Brain (organoid and tissue), 16 donors: ENCODE measurements at places on chromosomes 7 and 10.

GRCh38 chr7:45684910-45685618 lies 110.9 kb downstream of the ADCY1 start:
- no peak for DNase-seq

DNA sequence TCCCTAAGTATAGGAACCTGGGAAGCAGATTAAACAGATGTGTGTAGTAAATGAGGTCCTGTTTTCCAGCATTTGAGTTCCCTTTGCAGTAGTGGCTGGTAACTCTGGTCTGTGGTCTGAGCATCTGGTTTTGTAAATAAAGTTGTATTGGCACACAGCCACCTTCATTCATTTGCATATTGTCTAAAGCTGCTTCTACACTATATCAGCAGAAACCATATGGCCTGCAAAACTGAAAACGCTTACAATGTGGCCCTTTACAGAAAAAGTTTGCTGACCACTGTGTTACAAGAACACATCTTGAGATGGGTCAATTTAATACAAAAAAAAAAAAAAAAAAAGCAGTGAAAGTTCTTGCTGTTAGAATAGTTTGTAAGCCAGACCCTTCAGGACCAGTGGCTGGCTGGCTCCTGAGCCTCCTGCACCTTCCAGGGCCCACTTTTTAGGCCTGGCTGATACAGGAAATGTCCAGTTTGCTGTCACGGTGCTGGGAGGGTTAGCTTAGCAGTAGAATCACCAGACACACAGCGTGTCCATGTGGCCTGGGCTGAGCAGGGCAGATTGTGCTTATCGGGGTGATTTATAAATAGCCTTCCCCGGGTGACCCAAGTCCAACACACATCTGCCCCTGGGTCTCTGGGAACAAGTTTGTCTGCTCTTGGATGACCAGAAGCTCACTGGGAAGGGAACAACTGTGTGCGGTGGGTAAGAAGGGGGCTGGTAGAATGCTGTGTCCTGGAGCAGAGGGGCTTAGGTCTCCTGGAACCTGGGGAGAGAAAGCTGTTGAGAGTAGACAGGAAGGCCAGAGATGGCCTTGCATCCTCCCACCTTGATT lies 1.4 kb downstream of the C10orf71 start:
- DNase-seq, result peak; percentile 54

- DNase-seq, result no peak
Measured at GRCh38 chr7:120052884-120053382, 220.0 kb upstream of the KCND2 start.

DNA sequence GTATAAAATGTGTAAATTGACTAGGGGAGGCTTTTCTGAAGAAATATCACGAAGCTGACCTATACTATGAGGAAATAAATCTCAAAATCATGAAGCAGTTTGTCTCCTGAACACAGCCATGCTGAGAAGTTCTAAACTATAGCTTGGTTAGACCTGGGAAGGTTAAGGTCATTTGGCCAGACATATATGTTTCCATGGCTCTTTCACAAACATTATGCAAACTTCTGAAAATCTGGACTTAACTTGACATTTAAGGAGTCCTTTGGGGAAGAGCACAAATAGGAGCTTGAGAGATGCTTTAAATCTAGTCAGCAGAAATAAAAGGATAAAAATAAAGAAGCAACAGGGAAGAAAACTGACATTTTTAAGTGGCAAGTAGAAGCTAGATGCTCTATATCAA lies 115.9 kb upstream of the MEOX2 start:
- no peak for DNase-seq

- peak; percentile 10 for DNase-seq
Measured at GRCh38 chr10:50275650-50276235, 24.4 kb upstream of the ASAH2 start.

- peak; percentile 45 for DNase-seq
Measured at GRCh38 chr10:15735763-15736162, 16.0 kb upstream of the ITGA8 start.

DNA sequence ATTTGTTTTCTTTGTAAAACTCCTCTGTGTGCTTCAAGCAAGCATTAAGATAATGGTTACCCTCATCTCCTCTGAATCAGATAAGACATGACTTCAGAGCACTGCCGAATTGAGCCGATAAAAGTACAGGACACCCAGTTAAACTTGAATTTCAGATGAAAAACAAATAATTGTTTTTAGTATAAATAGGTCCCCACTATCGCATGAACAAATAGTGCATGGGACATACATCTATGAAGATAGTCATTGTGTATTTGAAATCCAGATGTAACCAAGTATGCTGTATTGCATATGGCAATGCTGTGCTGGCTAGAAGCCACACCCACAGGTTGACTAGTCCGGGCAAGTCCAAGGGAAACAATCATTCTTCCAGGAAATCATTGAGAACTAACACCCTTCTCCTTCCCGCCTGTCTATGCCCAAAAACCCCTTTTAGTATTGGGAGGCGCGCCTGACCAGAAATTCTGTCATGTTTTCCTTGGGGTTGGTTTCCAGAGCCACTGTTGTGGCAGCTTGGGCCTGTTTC lies 12.6 kb upstream of the FGFR2 start:
- DNase-seq, result no peak

GRCh38 chr7:80154656-80155333 lies 20.2 kb downstream of the GNAI1 start:
- DNase-seq, result no peak

DNA sequence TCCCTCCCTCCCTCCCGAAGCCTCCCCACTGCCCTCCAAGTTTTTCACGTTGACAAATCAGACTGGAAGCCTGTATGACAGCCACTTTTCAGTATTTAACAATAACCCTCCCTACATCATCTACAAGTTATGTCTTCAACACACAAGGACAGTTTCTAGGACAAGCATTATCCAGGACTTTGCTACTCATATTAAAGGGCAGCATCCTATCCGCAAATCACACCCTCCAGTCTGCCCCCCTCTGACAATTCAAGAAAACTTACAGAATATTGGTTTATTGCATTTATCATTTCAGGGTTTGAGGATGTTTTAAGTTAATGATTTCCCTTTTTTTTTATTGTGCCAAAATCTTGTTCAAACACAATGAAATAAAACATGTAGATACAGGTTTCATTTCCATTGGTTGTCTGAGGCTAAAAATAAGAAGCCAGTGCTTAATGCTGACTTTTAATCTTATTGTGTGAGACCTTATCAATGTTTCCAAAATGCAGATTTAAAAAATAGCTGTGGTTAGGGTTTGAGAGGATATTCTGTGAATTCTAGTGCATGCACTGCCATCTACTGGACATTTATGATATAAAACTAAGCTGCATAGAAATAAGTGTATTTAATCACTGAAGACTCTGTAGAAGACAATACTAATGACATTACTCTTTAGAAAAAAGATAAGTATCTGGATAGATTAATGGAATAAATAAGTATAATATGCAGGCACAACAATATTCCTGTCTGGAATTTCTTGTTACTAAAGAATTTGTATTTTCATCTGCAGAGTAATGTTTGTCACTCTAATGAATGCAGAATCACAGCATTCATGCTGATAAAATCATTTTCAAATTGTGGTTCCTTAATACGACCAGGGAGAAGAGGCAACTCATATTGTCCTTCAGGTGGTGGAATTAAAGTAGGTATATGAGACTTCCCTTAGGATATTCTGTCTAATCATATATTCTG lies 64.1 kb downstream of the CAV1 start:
- peak; percentile 72 for DNase-seq

DNA sequence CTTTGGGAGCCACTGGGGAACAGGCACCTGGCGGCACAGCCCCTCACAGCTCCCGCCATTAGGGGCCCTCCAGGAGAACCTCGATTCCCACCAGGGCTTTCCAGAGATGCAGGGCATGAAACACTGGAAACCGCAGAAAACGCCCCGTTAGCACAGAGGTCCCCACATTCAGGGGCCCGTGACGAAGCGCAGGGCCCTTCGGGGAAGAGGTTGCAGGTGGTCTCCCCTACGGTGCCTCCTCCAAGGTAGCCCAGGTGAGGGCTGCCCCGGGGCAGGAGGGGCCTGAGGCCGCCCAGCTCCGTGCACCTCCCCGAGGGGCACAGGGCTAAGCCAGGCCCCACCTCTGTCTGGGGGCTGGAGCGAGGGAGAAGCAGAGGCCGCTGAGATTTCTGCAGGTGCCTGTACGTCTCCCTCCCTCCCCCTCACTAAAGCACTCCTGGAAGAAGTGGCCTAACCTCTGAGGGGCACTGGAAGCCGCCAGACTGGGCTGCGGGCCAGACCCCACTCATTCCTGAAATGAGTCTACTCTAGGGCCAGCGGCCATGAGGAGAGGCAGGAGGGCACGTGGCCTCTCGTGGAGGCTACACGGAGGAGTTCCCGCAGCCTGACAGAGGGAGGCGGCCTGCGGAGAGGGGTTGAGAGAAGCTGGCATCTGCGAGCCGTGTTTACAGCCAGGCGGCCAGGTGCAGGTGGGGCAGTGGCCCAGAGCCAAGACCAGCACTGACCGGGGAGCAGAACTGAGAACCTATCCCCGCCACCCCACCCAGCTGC lies 6.9 kb downstream of the PDGFA start:
- DNase-seq, result no peak

GRCh38 chr10:24418532-24418931 lies 209.6 kb downstream of the KIAA1217 start:
- no peak for DNase-seq

- peak; percentile 8 for DNase-seq
Measured at GRCh38 chr10:109820620-109821405, 102.5 kb downstream of the XPNPEP1 start.
